ENCODE measurements at places on chromosomes 2 and 18. TPM values are rescaled to one million over a fixed set of nuclear protein-coding genes. Genes with fewer than 3 reads are reported as not detected.

Gene GCG
- not detected for total RNA-seq

Gene CDK5R2
- not detected for total RNA-seq

Gene ALLC
- total RNA-seq = not detected

Gene SP110
- 9.9 TPM for total RNA-seq

Gene SIX2
- not detected for total RNA-seq

Gene ACVR1C
- total RNA-seq = 0.43 TPM

Gene MOGAT1
- total RNA-seq = not detected

Gene IRS1
- 11.7 TPM for total RNA-seq

Gene TRAF3IP1
- total RNA-seq = 9.9 TPM

Gene CNTNAP5
- not detected for total RNA-seq

Gene KATNAL2
- total RNA-seq = 3.8 TPM

Gene C2orf66
- under 0.01 TPM for total RNA-seq

Gene ZC3H6
- total RNA-seq = 4.3 TPM

Gene ASB18
- total RNA-seq = not detected

Gene DYSF
- total RNA-seq = not detected

Gene LYPD6B
- total RNA-seq = 0.32 TPM

Gene OTOF
- total RNA-seq = under 0.01 TPM

Gene POMC
- not detected for total RNA-seq

Gene TUBA3E
- not detected for total RNA-seq

Gene ATRAID
- total RNA-seq = 241 TPM

Gene GPR39
- total RNA-seq = 0.86 TPM

Gene TUBA4A
- total RNA-seq = 9.4 TPM

Gene THSD7B
- total RNA-seq = not detected

Gene POTEE
- total RNA-seq = not detected

Gene DNPEP
- 78.2 TPM for total RNA-seq

Gene STAT4
- 0.63 TPM for total RNA-seq

Gene AGPS
- 16.4 TPM for total RNA-seq

Gene CHRNA1
- total RNA-seq = not detected

Gene VWA3B
- 0.16 TPM for total RNA-seq

Gene MRPL33
- total RNA-seq = 30.0 TPM

Gene FAP
- 46.5 TPM for total RNA-seq

Gene CLEC4F
- total RNA-seq = not detected

Gene ATP6V1C2
- not detected for total RNA-seq

Gene GPR75
- total RNA-seq = 0.52 TPM

Gene BOD1L2
- total RNA-seq = not detected

Gene CLK1
- total RNA-seq = 76.1 TPM

Gene SLC14A1
- total RNA-seq = 131 TPM

Gene DSG1
- not detected for total RNA-seq

Gene ADCY3
- 67.2 TPM for total RNA-seq

Gene SERPINB10
- total RNA-seq = not detected

Data from bronchial smooth muscle cell (primary cell).